ENCODE measurements at places on chromosomes 5 and 9.

GRCh38 chr5:53100606-53101005 is 9.0 kb downstream of the MOCS2 start:
- DNase-seq: no peak

DNA sequence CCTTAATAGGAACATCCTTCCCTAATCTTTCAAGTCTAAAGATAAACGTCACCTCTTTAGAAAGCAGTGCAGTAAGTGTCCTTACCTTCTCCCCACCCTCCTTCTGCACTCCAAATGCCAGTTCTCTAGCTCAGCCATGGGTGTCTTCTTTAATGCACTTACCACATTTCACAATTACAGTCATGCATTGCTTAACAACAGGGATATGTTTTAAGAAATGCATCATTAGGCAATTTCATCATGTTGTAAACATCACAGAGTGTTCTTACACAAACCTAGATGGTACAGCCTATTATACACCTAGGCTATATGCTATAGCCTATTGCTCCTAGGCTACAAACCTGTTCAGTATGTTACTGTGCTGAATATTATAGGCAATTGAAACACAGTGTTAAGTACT is 91.2 kb downstream of the RFX3 start:
- no peak for DNase-seq

- DNase-seq: peak; percentile 70
Measured at GRCh38 chr9:37984672-37985611, 81.0 kb upstream of the SLC25A51 start.

GRCh38 chr9:90795084-90795483 is 6.5 kb upstream of the SYK start:
- no peak for DNase-seq

- peak; percentile 43 for DNase-seq
Measured at GRCh38 chr9:103225702-103226646, 230.8 kb downstream of the CYLC2 start.

DNA sequence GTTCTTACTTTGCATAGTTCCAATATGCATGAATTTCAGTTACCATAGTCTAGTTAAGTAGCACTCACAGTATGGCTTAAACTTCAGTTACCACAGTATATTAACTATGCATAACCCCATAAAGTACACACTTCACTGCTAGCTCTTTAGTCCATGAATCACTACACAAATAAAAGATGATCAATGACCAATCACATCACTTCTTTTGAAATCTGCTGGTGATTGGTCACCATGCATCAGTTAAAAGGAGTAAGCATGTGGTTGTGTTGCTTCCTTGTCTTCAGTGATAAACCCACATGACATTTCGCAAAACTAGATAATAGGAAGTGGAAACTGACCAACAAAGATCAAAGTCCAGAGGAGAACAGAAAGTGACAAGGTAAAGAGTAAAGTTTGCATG is 79.0 kb downstream of the TAF11L14 start:
- no peak for DNase-seq

GRCh38 chr9:35834260-35835215 is 5.5 kb downstream of the TMEM8B start:
- DNase-seq: no peak

DNA sequence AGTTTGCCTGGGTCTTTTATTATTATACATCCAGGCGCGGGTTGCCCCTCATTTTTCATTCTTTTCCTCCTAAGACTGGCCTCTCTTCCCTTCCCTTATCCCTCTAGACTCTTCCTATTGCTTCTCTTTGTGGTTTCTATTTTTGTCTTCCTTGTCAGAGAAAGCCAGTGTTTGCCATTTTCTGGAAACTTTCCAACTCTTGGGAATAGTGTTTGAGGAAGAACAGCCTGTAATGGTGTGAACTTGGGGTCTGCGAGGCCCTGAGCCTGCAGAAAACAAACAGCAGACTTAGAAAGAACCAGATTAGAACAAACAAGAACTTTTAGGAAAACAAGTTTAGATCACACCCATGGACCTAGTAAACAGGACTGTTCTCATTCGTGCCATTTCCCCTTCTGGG is 15.5 kb downstream of the PRKACG start:
- DNase-seq: peak; percentile 54

DNA sequence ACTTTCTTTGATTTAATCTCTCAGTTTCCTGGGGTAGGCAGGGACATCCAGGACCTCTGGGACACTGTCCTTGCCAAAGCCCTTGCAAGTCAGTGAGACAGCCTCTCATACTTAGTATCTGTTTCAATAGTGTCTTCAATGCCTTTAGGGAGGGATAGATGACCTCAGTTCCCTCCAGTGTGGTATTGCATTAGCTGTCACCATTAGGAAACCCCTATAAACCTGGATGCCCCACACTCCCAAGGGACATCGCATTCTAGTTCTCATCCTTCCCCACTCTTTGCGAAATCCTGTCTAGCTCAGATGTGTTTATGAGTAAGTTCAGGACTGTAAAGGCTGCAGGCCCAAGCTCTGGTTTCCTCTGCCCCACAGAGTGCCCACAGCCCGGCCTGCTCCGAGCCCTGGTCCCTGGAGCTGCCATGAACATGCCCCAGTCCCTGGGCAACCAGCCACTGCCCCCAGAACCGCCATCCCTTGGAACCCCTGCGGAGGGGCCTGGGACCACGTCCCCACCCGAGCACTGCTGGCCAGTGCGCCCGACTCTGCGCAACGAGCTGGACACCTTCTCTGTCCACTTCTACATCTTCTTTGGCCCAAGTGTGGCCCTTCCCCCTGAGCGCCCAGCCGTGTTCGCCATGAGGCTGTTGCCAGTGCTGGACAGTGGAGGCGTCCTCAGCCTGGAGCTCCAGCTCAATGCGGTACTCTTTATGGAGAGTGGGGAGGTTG is 13.2 kb downstream of the TMEM8B start:
- DNase-seq: no peak

DNA sequence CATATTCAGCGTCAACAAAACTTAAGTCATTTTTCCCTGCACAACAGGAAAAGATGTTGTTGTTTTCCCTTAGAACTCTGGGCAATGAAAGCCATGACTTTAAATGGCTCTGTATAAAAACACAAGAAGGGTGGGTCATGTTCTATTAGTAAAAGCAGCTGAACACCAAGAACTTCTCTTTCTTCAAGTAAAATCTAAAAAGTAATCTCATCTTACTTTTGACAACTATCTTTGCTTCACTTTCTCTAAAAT is 9.1 kb downstream of the PFDN1 start:
- no peak for DNase-seq

DNA sequence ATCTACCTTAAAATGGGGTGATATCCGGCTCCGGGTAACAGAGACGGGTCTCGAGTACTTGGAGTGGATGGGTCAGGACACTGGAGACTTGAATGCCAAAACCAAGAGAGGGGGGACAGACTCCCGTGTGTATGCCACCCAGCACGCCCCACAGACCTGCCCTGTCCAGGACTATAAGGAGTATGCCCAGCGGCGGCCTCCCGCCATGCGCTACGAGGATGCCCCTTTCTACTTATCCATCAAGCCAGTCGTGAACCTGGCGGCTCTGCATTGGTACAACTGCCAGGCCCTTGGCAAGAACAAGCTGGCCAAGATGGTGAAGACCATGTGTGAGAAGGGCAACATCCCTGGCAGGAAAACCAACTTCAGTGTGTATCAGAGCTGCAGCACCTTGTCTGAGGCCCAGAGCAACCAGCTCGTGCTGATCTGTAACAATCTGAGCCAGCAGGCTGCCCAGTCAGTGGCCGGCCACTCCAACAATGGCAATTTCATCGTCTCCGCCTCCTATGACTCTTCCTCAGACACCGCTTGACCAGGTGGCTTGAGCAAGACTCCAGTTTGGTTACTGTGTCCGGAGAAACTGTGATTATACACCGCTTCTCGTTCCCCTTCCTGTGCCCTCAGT is 99.4 kb downstream of the INIP start:
- no peak for DNase-seq

DNA sequence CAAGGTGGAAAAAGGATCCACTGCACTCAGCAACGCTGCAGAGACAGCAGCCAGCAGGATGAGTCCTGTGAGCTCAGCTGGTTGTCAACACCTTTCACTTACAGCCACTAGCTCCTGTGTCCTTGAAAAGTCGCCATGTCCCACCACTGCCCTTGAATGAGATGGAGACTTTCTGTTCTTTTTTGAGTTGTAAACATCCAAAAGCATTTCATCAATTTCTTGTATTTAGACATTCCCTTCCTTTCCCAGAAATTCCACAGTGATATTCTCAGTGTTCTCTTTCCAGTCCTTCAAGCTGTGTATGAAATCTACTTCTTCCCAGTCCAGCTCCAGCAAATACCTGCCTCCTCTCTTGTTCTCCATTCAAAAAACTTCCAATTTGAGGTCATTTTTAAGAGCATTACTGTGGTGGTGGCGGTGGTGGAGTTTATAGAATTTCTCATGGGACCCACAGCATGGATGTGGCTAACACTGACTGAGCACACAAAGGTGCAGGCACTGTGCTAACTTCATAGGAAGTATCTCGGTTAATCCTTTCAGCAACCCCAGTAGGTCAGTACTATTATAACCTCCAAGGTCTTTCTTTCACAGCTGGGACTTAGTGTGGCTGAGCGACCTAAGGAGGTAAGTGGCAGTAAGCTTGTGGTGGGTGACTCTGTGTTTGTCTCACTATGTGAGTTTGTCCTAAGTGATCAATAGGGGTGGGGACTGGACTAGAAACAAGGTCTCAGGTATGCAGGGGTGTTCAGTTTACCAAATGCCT is 15.0 kb upstream of the GPX3 start:
- DNase-seq: peak; percentile 92

- no peak for DNase-seq
Measured at GRCh38 chr5:94326586-94326985, 291.8 kb downstream of the KIAA0825 start.

- peak; percentile 39 for DNase-seq
Measured at GRCh38 chr9:4114569-4115505, 185.0 kb downstream of the GLIS3 start.

DNA sequence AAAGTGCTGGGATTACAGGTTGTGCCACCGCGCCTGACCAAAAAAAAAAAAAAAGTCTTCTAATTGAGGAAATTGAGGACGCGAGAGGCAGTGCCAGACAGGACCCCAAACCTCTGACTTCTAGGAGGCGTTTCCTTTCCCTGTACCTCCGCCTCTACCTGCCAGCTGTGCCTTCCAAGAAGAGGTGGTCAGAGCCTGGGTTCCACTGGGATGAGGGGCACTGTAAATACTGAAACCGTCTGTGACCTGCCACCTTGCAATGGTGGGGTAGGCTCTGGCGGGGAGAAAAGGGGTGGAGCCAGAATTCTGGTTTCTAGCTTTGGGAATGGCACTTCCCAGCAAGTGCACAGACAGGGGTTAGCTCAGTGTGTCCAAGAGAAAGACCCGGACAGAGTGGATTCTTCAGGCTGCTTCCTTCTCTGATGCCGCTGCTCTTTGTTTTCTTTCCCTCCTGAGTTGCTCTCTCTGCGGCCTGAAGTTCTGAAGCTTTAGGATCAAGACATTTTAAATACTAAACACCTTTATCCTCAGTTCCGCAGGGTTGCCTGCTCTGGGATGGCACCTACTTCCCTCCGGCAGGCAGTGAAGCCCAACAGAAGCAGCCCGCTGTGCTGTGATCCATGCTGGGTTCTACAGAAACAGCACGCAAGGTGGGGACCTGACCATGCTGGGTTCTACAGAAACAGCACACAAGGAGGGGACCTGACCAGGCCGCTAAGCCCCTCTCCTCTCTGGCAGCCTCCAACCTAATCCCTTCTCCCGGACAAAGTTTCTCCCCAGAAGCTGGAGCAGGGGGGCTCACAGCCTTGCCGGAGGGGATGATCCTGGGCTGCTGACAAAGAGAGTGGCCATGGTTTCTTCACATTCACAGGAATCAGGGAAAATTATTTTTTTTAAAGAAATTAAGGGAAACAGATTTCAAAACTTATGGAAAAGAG is 65.2 kb downstream of the OTULIN start:
- DNase-seq: no peak

DNA sequence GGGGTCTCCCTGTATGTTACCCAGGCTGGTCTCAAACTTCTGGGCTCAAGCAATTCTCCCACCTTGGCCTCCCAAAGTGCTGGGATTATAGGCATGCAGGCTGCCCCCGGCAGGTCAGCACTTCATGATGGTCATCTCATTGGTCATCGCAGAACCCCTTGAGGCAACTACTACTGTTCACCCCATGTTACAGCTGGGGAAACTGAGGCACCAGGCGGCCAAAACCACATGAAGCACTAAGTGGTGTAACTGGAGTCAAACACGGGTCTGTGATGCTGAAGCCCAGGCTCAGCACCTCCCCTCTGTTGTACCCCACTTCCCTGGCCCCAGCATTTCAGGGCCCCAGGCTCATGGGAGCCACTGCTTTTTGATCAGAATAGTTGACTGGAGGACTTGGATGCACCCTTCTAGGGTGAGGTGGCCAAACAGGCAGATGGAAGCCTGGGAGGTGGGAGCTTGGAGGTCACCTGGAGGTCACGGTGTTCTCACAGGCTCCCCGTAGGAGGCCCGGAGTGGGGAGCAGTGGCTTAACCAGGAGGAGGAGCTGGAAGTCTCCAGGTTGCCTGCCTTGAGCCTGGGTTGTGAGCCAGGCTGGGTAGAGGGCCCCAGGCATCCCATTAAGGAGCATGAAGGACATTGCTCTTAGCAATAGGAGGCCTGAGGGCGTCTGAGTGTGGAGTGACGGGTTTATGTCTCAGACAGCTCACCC is 57.3 kb upstream of the RPL26L1 start:
- DNase-seq: peak; percentile 47

- no peak for DNase-seq
Measured at GRCh38 chr9:121857928-121858327, 206.5 kb downstream of the DAB2IP start.

- DNase-seq: peak; percentile 63
Measured at GRCh38 chr5:91343916-91344315, 39.2 kb downstream of the ARRDC3 start.

GRCh38 chr9:31114346-31114745 is 1270.1 kb upstream of the ACO1 start:
- DNase-seq: no peak

DNA sequence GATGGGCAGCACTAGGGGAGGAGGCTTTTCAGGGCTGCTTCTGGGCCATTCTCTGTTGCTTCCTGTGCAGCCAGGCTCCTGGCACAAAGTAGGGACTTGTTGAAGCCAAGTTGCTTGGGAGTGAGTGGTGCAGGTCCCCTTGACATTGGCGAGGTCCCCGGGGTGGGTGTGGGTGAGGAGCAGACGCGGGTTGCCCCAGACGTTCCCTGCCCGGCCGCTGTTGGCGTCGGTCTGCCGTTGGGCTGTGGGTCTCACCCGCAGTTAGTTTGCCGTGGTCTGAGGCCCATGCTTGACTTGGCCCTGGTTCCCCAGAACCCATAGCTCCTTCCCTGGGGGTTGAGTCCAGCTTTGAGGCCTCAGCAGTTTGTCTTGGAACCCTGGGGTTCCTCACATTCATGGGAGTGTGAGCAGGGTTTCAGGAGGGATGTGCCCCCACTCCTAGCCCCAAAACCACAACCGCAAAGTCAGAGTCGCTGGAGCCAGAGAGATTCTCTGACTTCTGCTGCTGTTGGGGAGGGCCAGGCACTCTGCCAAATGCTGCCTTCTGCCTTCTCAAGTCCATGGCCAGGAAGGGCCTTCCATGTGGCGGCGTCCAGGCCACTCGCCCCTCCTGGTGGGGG is 77.5 kb downstream of the RXRA start:
- DNase-seq: peak; percentile 82

DNA sequence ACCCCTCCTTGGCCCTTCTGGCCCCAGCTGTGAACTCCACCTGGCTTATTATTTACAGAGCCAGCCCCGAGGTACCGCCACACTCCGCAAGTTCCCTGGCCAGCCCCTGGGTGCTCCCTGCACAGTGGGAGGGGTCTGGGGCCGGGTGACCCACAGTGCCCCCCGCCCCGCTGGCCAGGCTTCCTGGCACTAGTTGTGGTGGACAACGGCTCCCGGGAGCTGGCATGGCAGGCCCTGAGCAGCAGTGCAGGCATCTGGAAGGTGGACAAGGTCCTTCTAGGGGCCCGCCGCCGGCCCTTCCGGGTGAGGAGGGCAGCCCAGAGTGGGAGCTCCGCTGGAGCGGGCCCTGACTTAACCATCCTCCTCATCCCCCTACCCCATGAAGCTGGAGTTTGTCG is 3.9 kb downstream of the MAMDC4 start:
- DNase-seq: peak; percentile 11
